ENCODE measurements at places on chromosomes 3 and 15.

- DNase-seq, result no peak
Measured at GRCh38 chr3:35635926-35636683, 3.2 kb upstream of the ARPP21 start.

DNA sequence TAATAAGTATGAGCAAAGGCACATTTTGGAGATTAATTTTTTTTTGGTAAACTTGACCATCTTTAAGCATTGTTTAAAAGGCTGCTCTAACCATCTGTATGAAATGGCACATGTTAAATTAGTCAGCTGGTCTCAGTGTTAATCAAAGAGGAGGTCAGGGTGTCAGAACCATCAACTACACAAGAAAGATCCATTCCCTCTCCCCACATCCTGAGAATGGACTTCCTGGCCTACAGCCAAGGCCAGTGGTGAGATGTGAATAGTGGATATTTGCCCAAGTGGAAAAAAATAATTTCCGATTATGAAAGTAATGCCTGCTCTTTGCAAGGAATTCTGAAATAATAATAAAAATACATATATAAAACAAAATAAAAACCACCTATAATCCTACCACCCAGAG lies 641.7 kb downstream of the NR2F2 start:
- no peak for DNase-seq

GRCh38 chr3:167684388-167684993 lies 30.7 kb upstream of the WDR49 start:
- DNase-seq, result peak; percentile 66

DNA sequence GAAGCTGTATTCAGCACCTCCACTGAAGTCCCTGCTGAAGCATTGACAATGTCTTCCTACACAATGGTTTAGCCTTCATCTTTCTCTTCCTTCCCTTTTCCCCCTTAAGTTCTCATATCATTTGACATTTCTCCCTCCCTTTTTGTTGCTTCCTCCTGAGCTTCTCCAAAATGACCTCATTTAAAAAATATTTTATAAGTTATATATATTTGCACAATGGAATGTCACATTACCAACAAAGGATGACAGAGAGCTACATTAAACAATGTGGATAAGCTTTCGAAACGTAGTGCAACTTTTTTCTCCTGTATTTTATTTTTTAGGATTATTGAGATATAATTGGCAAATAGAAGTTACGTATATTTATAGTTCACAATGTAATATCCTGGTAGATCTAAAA lies 13.2 kb upstream of the DLG1 start:
- no peak for DNase-seq

DNA sequence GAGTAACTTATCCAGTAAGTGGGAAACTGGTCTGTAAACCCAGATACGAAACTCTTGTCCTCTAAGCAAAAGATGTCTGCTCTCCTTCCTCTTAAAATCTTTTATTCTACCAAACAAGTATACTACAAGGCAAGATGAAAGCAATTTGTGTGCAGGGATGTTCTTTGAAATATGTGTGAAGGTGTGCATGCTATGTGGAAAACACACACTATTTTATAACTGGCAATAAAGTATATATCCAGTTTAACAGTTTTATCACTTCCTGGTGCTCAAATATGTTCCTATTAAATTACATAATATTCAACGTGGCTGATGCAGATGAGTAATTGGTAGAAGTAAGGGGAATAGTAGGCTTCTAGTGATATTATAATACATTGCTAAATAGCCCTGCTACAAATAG lies 566.5 kb downstream of the ROBO2 start:
- DNase-seq, result no peak

- no peak for DNase-seq
Measured at GRCh38 chr3:58520403-58521335, 16.3 kb downstream of the ACOX2 start.

DNA sequence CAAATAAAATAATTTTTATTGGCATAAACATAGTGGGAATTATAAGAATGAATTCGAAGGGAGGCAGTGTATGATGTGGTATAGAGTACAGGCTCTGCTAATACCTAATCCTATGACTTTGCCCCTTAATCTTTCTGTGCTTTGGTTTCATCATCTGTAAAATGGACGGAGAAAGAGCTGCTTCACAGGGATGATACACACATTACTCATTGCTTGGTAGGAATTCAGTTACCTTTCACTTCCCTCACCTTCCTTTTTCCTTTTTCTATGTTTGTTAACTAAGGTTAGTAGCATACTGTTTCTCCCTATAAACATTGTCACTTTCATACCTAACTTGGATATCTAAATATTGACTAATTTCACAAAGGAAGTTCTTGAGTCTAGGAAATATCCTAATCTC lies 36.2 kb downstream of the LEKR1 start:
- DNase-seq, result no peak

DNA sequence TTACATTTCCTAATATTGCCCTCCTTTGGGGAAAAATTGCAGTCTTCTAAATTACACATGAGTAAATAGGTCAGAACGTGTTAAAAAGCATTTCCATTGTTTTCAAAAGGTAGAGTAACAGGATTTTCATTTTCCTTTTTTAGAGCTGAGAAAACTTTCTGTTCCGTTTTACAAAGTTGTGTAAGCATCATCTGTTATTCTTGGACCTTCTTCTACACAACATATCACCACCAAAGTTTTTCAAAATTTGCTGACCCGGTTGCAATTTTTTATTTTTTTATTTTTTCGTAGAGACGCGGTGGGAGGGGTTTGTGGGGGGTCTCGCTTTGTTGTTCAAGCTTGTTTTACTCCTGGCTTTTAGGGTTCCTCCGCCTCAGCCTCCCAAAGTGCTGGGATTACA lies 1.1 kb downstream of the CCDC39 start:
- no peak for DNase-seq

DNA sequence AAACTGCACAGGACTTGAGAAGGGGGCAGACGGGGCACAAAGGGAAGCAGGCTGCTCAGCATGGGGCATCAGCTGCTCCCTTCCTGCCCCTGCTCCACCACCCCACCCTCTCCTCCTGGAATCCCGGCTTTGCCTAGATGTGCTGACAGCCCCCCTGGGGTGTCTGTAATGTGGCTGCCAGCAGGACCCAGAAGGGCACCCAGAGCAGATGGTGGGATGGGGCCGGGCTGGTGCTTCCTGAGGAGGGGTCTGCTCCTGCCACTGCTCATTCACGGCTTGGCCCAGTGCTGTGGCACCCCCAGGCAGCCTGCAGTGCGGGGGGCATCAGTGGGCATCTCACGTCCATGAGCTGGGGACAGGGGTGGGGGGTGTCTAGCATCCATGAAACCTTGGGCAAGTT lies 10.2 kb downstream of the H1-8 start:
- DNase-seq, result no peak

DNA sequence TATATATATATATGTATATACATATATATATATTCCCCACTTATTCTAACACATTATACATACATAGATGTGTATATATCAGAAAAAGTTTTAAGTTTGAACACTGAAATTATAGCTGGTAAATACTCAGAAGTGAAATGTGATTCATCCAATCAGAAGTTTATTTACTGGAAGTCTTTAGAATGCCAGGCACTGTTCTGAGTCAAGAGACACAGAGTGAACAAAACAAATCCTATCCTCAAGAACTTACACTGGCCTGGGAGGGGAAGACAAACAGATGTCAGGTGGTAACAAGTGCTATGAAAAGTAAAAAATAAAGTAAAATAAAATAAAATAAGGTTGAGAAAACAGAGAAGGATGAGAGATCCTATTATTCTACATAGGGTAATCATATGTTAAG lies 13.4 kb downstream of the DHX36 start:
- no peak for DNase-seq

DNA sequence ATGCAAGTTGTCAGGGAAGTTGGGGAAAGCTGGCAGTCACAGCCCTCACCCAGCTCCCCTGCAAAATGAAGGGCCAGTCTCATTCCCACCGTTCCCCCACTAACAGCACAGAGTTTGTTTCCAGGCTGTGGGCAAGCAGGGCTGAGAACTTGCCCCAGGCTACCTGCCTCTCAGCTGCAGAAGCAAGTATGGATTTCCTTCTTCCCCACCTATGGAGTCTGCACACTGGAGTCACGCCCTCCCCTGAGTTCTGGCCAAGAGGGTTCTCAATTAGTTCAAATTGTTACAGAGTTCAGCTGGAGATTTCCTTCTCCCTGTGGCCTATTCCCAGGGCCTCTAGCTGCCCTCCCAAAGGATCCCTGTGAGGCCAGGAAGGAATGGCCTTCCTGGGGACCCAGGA lies 90.1 kb upstream of the ATP11B start:
- no peak for DNase-seq

- DNase-seq, result peak; percentile 95
Measured at GRCh38 chr15:40941528-40942336, 11.5 kb upstream of the CHAC1 start.

DNA sequence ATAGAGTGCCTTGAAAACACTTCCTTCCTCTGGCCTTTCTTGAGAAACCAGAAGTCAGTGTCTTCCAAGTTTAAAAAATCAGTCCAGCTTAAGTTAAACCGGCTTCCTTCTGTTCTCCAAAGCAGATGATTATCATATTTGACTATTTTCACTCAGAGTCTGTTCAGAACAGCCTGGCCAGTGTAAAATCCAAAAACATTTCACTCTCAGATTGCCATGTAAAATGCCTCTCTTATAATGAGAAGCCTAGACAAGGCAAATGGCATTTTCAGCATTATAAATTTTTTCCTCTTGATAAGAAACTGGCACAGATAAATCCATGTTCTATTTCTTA lies 193.5 kb downstream of the TNIK start:
- DNase-seq, result no peak

Measured in iPS-NIHi11 (cell line).